ENCODE measurements at places on chromosomes 16 and 17.
A peak's percentile ranks its signal among the peaks of the same experiment; 100 is the strongest.

DNA sequence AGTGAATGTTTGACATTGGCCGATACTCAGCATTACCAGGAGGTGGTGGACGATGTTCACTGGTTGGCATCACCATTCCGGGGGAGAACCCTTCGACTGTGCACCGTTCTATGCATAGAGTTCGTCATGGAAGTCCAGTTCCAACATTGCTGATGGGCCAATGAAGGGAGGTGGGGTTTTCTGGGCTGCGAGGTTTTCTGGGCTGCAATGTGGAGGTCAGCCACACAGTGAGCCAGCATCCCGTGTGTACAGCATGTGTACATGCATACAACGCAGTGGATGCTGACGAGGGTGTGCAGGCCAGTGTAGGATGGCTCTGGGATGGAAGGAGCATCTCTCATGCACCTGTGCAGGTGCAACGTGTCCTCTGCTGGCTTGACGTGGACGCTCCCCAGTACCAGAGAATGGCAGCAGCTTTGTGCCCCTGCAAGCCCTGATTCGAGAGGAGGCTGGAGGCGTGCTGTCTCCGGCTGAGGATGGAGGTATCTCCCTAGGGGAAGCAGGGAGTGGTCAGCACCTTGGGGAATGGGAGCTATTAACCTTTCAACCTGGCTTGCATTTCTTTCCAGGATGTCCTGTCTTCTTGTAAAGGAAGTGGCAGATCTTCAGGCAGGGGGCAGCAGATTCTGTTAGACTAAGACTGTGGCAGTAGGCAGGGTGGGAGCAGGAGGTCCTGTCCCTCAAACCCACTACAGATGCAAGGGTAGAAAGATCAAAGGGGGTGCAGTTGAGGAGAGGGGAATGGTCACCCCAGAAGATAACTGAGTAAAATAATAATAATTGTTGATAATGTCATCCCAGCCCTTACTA is 98.2 kb downstream of the CYLD start:
- no peak for DNase-seq

GRCh38 chr17:73510981-73511718 is 133.1 kb downstream of the SDK2 start:
- DNase-seq: no peak

DNA sequence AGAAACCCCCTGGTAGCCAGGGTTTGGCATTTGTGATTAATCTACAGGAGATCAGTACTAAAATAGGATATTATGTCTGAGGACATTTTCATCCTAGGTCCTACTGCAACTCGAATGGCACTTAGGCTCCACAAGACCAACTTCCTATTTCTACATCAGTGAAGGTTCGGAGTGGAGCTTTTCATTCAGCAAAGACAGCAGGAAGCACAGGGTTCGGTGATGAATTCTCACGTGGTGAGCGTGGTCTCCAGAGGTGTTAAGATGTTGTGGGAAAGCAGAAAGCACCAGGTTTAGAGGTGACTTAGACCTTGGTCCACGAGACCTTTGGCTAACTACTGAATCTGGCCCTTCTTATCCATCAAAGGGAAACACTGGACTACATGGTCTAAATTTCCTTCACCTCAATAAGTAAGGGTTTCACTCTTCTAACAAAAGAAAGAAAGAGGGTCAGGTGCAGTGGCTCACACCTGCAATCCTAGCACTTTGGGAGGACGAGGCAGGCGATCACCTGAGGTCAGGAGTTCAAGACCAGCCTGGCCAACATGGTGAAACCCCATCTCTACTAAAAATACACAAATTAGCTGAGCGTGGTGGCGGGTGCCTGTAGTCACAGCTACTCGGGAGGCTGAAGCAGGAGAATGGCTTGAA is 13.9 kb upstream of the HELZ start:
- no peak for DNase-seq

DNA sequence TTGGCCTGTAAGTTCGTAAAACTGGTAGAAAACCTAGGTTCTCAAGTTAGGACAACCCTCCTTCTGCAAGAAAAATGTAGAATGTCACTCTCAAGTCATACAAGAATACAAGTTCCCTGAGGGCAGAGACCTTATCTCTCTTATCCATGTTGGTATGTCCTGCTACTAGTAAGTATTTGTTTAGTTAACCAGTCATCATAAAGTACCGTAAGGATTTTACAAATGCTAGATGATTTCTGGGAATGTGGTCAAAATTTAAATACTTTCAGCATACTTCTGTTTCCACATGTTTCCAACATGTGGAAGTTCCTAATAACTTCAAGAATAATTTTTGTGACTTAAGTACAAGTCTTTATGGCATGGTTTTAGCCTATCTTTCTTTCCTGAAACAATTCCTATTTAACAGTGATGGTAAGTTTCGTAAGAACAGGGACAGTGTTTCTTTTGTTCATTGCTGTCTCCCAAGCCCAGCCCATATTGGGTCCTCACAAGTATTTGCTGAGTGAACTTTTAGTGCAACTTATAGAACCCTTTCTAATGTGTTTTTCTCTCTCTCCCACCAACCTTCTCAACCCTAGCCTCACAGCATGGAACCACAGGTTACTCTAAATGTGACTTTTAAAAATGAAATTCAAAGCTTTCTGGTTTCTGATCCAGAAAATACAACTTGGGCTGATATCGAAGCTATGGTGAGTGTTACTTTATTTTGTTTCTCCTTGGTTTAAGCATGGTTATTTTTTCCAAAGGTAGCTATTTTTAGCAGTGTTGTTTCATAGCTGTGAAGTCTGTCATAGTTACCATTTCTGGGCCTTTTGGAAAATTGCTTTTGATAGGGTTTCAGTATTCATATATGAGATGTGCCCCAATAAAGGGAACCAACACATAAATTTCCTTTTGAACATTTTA is 4.5 kb downstream of the NBR1 start:
- DNase-seq: no peak

- DNase-seq: no peak
Observed at GRCh38 chr16:82340531-82340930, 170.5 kb upstream of the MPHOSPH6 start.

DNA sequence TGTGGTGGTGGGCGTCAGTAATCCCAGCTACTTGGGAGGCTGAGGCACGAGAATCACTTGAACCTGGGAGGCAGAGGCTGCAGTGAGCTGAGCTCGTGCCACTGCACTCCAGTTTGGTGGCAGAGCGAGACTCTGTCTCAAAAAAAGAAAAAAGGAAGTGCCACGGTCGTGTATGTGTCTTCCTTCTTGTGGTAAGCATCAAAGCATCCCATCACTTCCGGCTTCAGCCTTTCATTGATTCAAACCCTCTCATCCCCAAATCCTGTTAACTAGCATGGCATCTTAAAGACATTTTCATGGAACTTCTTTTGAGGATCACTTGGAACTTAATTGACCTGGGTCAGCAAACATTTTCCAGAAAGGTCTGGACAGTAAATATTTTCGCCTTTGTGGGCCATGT is 126.2 kb downstream of the CPPED1 start:
- DNase-seq: no peak

DNA sequence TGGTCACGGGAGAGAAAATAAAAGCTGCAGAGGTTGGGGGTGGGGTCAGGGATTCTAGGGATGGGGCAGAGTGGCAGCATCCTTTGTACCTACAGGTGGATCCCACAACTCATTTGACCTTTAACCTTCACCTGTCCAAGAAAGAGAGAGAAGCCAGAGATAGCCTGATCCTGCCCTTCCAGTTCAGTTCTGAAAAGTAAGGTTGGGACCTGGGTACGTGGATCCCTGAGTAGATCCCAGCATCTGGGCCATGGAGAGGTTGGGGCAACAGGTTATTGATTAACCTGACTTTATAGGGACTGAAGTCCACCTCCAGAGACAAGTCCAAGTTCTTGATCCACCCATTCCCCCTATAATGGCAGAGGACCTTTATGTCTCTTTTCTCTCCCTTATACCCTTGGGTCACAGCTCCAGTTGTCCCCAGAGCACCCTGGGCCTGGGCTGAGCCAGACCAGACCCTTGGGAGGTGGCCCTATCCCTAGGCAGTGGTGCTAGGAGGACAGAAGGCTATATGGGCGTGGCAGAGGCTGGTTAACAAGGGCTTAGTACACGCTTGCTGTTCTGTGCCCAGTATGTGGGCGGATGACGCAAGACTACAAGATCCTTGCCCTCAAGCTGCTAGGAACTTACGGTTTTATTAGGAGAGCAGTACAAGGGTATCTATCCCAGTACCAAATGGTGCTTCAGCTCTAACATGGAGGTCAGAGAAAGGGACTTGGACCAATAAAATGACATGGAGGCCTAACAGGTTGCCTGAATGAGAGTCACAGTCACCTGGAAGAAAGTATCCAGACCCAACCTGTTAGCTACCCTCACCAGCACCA is 3.3 kb downstream of the CLDN7 start:
- no peak for DNase-seq

- no peak for DNase-seq
Observed at GRCh38 chr17:19867329-19868078, at the start of gene ULK2. ULK2 (minus strand) TSS chr17:19867936; CDS start chr17:19867417, 519 bp downstream.

GRCh38 chr17:19727501-19728078 is 11.2 kb upstream of the SLC47A2 start:
- DNase-seq: no peak

DNA sequence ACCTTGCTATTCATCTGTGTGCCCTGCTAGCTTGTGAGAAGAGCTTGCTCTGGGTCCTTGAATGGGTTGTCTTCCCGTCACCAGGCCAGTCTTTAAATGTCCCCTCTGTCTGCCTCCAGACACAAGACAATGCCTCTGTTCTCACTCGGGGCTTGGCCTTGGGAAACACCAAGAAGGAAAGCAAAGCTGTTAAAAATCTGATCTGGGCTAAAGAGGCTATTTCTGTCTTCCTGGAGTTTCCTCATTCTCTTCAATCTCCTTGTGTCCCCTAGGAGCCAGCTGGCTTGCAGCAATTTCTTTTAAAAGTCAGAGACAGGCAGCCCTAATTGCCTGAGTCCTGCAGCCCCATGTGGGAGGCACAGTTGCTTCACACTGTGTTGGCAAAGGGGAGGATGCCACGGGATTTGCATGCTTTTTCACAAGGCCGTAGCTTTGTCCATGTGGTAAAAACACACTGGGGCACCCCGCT is 2.5 kb downstream of the DNAI2 start:
- no peak for DNase-seq

DNA sequence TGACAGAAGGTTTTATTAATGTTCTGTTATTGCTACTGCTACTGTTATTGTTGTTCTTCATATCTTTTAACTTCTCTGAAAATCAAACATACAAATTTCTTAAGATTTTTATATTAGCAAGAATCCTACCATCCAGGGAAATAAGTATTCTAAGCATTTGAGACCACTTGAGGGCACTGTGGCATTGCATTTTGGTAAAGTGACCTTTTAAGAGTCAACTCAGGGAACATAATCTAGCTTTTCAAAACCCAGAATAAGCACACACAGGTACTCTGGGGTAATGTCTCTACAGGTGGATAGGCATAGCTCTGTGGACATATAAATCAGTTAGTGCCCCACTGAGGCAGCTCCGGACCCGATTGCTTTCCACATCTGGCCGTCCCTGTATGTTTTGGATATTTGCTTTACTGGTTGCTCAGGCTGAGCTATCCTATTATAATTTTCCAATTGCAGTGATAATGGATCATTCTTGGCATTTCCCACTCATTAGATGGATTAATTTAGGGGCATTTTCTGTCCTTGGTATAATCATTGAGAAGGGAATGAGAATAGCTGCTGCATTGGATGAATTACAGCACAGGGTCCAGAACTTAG is 1425.1 kb upstream of the CDH8 start:
- no peak for DNase-seq

GRCh38 chr17:3988297-3989040 is 24.2 kb upstream of the ATP2A3 start:
- DNase-seq: no peak

- no peak for DNase-seq
Observed at GRCh38 chr17:76354317-76354729, 607 bp upstream of the PRPSAP1 start.

- no peak for DNase-seq
Observed at GRCh38 chr17:1577182-1577581, 14.6 kb upstream of the PITPNA start.

GRCh38 chr16:86610779-86611524 is 32.6 kb downstream of the FOXL1 start:
- DNase-seq: no peak

DNA sequence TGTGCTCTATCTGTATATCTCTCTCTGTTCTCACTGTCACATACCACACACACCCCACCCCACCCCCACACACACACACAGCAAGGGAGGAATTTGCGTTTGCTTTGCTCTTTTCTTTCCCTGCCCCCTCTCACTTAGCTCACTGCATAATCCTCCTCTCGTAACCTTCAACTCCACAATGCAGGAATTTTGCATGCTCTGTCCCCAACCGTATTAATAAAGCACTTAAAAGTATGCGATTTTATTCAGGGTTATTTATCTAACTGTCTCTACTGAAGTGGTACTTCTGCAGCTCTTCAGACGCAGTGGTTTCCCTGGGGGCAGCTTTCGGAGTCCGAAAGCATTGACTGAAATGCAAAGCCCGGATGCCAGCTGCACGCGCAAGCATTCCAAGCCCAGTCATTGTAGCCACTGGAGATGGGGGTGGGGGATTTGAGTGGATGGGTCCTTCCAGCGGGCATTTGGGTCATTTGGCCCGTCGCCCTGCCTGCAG is 105.4 kb upstream of the RBFOX1 start:
- no peak for DNase-seq

- no peak for DNase-seq
Observed at GRCh38 chr16:53773881-53774280, 69.9 kb downstream of the FTO start.

GRCh38 chr17:32813021-32813420 is 63.9 kb downstream of the MYO1D start:
- no peak for DNase-seq

GRCh38 chr16:68704232-68704867 is 32.7 kb upstream of the CDH1 start:
- DNase-seq: peak; percentile 8

GRCh38 chr17:76543826-76544545 is 4.1 kb downstream of the PRCD start:
- DNase-seq: no peak

DNA sequence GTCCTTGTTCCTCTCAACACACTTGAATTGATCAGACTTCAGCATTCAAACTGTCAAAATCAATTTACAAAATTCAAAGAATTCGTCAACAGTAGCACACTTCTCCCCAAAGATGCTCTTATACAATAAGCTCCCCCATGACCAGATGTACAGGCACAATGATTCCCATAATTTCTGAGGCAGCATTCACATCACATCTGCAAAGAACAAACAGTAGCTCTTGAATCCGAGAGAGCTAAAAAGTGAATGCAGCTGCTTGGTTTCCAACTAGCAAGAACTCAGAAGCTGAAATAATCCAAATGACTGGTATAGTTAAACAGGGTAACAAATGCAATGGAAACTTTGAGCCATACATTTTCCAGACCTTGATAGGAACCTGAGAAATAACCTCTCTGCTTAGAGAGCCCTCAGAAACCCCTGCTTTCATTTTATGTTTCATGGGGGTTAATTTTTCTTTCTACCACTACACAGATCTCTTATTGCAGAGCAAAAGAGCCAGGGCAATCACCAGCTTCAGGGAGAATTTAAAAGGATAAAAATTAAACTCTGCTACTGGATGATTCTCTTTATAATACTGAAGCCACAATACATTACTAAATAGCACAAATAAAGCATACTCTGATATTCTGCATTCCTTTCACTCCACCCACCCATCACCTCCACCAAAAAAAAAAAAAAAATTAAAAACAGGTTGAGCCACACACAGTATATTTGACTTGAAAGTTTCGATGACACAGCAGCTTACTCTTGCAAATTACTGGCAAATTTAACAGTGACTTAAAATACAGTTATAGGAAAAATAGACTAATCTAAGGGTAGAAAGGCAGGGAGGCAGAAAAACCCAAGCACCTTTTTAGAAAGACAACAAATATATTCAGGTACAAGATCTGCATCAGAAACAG is 23.1 kb upstream of the TMEM97 start:
- DNase-seq: no peak

Data from activated naive CD8-positive, alpha-beta T cell treated with anti-CD3 and anti-CD28 coated beads, Interleukin-2, amount 50 U/mL, for 16 hours (primary cell).